ENCODE measurements at places on chromosomes 2 and 18.

- DNase-seq = no peak
These were observed 231.7 kb downstream of the ZNF516 start for GRCh38 chr18:76263046-76264005.

- no peak for DNase-seq
These were observed 51.1 kb downstream of the TLK1 start for GRCh38 chr2:171109571-171109970.

- no peak for DNase-seq
These were observed 216.3 kb upstream of the SMAD7 start for GRCh38 chr18:49167084-49167483.

- DNase-seq = no peak
These were observed 158.6 kb downstream of the DOCK10 start for GRCh38 chr2:224883700-224884099.

GRCh38 chr18:79938196-79938595 lies 13.3 kb downstream of the SLC66A2 start:
- DNase-seq = no peak

DNA sequence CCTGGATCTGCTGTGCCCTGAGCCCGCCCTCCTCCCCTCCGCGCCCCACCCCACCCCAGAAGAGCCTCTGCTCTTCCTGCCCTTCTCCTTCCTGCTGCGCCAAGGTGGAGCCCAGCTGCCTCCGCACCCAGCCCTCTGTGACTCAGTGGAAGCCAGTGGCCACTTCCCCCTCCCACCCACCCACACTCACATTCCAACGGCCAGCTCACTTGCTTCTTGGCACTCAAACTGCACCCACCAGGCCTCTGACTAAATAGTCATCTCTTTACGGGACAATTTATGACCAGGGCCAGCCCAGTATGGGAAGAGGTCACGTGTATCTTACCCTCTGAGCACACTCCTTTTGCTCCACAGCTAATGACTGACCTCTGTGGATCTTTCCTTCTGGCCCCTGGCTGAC lies 150.4 kb upstream of the SLC1A4 start:
- no peak for DNase-seq

DNA sequence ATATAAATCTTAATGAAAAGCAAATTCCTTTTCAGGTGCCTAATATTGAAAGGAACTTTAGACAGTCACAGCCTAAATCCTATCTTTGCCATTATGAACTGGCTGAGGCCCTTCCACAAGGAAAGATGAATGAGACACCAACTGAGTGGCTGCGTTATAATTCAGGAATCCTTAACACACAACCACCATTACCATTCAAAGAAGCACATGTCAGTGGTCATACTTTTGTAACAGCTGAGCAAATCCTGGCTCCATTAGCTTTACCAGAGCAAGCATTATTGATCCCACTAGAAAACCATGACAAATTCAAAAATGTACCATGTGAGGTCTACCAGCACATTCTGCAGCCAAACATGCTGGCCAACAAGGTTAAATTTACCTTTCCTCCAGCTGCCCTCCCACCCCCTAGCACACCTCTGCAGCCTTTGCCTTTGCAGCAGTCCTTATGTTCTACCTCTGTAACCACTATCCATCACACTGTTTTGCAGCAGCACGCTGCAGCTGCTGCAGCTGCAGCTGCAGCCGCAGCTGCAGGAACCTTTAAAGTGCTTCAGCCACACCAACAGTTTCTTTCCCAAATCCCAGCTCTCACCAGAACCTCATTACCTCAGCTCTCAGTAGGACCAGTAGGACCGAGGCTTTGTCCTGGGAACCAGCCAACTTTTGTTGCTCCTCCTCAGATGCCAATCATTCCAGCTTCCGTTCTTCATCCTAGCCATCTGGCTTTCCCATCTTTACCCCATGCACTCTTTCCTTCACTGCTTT lies 340.1 kb downstream of the ZNF804A start:
- DNase-seq = no peak

- DNase-seq = no peak
These were observed 43.6 kb downstream of the VPS54 start for GRCh38 chr2:63975437-63976124.

GRCh38 chr2:173048522-173048896 lies 27.1 kb upstream of the MAP3K20 start:
- no peak for DNase-seq

GRCh38 chr2:149020432-149020851 lies 18.1 kb upstream of the LYPD6B start:
- no peak for DNase-seq

GRCh38 chr2:71578767-71579342 lies 125.5 kb downstream of the DYSF start:
- no peak for DNase-seq

GRCh38 chr18:55407191-55407590 lies 180.8 kb downstream of the TCF4 start:
- no peak for DNase-seq

GRCh38 chr2:159775021-159775420 lies 23.0 kb downstream of the CD302 start:
- DNase-seq = no peak

DNA sequence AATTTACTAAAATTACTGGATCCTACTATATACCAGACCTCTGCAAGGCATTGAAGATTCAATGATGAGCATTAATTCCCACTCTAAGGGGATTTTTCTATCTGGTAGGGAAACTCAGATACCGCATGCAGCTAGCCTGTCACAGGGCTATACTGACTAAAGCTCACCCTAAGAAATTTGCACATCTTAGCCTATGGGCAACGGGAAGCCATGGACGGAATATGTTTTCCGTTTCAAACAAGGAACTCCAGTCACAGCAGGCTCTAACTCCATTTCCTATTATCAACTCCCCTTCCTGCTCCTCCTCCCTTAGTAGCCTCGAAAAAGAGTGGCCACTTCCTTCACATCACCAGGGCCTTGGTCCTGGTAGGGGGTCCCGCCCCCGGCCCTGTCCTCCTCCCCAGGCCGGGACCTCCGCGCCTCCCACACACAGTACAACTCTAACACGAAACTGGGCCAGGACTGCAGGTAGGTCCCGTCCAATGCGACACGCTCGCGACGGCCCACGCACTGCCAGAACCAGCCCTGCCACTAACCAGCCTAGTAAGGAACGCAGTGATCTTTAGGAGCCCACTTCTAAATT lies 659 bp upstream of the COX5B start:
- DNase-seq = no peak

DNA sequence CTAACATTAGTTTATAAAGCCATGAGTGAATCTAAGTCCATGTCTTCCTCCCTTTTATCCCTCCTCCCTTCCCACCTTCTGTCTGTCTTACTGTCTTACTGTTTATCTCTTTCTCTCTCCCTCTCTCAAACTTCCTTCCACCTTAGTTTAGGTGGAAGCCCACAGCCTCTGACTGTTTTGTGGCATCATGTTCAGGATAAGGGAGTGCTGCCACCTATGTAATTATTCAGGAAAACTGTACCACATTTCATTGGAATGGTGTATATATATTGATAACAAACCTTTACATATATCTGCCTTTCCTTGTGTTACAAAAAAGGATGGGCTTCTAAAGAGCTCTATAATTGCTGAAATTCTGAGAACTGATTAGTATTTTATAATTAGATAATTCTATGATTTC lies 48.7 kb downstream of the NETO1 start:
- DNase-seq = no peak
